ENCODE measurements at places on chromosomes 2 and 18.

DNA sequence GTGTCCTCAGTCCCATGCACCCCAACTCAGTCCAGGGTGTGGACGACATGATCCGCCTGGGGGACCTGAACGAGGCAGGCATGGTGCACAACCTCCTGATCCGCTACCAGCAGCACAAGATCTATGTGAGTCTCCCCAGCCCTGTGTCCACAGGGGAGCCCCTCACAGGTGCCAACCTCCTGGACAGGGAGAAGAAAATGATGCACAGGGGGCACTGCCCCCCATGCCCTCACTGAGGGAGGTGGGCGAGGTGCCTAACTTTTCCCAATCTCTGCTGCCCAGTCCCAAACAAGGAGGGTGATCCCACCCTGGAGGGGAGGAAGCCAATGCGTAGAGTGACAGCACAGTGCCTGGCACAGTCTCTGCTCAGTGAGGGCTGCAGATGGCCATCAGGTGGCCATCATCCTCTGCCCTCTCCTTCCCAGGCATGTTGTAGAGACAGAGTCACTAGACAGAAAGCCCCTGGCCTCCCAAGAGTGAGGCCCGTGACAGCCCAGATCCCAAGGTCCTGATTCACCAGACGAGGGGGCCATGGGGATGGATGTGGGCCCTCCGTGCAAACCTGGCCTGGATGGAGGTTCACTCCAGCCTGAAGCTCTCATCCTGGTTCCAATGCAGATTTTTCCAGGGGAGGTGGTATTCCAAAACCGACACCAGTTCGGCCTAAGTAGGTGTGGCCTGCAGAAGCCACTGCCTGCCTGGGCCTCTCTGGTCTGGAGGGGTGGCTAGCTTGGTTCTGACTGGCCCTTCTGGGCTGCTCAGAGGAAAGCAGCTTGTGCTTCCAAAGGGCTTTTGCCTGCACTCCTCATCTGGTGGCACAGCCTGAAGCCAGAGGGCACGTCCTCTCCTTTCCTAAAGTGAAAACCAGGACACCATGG is 30.0 kb downstream of the MYO7B start:
- DNase-seq = no peak

DNA sequence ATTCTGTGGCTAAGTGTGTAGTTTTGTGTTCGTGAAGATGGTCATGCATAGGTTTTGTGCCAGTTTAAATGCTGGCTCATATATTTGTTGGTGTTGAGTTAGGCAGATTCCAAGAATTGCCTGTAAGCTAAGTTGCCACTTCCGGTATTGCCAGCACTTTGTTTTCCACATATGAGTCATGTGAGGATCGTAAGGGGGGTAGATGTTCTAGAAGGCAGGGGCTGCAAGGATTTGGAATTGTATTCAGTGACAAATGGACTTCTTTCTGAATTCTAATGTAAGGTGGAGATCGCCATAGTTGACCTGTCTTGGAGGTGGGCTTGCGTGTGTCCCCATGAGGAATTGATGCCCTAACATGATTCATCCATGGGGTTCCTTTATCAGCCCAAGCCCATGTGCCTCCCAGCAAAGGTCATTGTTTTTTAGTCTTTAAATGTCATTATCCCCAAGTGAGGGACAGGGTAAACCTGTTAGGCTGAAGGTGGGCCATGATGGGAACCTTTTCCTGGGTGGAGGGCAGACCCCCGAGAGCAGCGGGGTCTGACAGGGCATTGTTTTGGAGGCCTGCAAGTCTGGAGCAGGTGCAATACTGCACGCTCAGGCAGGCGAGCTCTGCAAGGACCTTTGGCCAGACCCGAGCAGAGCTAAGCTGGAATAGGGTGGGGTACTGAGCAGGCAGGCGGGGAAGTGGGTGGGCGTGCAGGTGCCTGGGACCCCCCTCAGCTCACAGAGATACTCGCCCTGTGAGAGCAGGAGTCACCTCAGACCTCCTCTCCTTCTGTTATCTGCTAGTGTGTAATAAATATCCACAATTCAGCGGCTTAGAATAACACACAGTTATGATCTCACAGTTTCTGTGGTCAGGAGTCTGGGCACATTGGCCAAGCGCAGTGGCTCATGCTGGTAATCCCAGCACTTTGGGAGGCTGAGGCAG is 77.4 kb downstream of the LRRFIP1 start:
- no peak for DNase-seq

GRCh38 chr2:32633040-32633439 is 5.2 kb downstream of the TTC27 start:
- DNase-seq = no peak

GRCh38 chr2:239442192-239442591 is 41.4 kb upstream of the HDAC4 start:
- no peak for DNase-seq

DNA sequence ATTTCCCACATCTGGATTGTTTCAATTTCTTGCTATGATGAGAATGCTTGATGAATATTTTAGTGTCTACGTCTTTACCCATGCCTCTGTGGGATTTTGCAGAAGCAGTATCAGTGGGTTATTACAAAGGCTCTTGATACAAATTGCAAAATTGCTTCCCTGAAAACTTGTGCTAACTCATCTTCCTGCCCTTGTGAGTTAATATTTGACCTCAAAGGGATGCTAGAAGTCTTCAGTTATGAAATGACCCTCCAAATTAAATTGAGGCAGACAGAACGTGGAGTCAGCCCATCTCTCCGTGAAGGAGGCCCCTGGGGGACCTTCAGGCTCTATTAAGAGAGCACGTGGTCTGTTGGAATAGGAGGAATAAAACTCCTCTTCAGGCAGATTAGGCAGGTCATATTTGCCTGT is 239.2 kb upstream of the HS6ST1 start:
- DNase-seq = no peak

- DNase-seq = no peak
These were observed 119.5 kb upstream of the EPHA4 start for GRCh38 chr2:221691571-221691970.

DNA sequence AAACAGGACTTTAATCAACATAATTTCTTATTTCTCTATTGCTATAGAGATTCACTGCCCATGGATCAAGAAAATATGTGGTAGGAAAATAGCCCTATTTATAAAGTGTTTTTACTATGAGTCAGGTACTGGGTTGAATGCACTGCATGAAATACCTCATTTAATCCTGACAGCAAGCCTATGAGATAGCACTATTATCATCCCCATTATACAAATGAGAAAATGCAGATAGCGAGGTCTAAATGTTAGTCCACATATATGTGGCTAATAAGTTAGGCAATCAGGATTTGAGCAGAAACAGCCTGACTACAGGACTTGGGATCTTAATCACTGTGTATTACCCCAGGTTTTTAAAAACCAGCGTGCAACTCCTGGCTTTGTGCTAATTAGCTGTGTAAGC is 8.5 kb upstream of the LYPD1 start:
- no peak for DNase-seq

- DNase-seq = no peak
These were observed 203.3 kb downstream of the GBX2 start for GRCh38 chr2:235964787-235965390.

GRCh38 chr2:173828189-173829142 is 136.7 kb downstream of the SP3 start:
- no peak for DNase-seq

DNA sequence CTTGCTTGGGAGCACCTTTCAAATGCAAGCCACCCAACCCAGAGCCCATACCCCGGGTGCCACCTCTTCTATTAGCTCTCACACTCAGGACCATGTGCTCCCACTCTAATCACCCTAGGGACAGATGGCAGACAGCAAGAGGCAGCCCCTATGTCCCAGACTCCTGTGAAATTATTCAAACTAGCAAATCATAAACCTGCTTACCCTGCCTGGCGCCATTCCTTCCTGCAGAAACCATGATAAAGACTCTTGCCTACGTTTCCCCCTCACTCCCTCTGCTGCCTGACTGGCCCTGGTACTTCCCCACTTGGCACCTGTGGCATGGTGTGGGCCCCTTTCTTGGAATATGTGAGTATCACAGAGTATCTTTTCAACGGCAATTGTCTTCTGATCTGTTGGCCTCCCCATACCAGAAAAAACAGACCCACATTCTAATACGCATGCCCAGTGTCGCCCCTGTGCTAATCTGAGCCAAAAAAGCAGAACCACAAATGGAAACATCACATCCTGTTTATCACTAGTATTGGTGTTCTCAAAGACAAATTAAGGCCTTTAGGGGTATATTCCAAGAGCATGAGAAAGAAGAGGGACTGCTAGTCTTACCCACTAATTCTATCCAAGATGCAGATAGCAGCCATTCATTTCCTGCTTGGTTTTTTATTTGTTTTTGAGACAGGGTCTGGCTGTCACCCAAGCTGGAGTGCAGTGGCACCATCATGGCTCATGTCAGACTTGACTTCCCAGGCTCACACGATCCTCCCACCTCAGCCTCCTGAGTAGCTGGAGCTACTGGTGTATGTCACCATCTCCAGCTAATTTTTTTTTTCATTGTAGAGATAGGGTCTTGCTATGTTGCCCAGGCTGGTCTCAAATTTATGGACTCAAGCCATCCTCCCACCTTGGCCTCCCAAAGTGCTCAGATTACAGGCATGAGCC is 44.1 kb upstream of the TTC39C start:
- DNase-seq = no peak

Measured in pancreas (tissue), 10 donors.